ENCODE measurements at places on chromosomes 3 and 15.

GRCh38 chr3:152277198-152277597 is 8.5 kb downstream of the MBNL1 start:
- DNase-seq: no peak

DNA sequence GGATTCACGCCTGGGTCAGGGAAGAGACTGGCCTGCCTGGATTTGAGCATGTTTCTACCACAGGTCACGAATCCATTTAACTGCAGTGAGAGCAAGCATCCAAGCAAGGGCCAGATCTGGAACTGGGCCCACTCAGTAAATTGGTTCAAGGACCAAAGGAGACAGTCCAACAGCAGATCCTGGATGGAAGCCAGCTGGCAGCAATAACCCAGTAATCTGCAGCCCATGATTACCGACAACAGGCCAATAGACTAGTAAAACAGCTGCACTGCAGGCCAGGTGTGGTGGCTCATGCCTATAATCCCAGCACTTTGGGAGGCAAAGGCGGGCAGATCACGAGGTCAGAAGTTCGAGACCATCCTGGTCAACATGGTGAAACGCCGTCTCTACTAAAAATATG is 11.8 kb downstream of the SAMD7 start:
- no peak for DNase-seq

DNA sequence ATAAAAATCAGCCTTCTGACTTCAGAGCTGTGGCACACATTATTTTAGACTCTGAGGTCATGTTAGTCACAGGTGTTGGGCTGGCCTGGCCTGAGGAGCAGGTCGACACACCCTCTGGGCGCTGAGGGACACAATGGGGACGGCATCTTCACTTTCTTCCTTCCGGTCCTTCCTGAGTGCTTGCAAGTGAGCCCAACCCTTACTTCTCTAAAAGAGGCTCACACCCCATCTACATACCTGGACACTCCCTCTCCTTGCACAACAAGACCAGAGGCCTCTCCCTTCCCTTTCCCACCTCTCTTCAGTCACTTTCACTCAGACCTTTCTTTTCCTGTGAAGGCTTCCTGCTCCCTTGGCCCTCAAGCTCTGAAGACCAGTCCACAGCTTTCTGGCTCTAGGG is 85.4 kb downstream of the XXYLT1 start:
- no peak for DNase-seq

DNA sequence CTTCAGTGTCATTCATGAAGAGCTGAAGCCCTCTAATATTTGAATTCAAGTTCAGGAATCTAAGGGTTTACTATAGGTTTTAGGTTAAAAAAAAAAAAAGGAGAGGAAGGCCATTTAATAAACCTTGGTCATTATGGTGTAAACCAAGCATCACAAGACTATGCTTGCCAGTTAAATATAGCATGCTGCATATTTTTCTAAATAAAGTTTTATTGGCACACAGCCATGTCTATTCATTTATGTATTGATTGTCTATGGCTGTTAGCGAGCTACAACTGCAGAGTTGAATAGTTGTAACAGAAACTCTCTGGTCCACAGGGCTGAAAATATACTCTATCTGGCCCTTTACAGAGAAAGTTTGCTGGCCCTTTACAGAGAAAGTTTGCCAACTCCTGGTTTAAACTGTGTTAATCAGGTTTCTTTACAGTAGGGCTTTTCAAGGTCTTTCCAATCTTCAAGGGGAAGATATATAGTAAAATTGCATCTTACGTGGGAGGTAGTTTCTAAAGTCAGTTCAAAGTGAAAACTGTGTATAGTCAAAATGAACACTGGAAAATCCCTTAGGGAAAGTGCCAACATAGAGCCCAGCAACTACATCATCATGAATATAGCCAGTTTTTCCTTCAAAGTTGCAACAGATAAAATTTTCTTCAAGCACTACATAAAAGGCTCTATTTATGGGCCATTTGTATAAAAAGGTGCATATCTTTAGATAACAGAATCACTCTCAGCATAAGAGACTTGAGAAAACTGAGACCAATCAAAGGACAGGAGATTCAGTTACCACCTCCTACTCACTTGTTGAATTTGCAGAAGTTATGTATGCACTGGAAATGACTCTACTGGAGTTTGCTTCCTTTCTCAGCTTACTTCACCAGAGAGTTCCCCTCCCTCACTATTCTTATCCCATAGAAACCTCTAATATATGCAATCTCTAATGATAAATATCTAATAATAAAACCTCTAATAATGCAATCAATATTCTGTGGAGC is 49.7 kb upstream of the FRMD4B start:
- no peak for DNase-seq

DNA sequence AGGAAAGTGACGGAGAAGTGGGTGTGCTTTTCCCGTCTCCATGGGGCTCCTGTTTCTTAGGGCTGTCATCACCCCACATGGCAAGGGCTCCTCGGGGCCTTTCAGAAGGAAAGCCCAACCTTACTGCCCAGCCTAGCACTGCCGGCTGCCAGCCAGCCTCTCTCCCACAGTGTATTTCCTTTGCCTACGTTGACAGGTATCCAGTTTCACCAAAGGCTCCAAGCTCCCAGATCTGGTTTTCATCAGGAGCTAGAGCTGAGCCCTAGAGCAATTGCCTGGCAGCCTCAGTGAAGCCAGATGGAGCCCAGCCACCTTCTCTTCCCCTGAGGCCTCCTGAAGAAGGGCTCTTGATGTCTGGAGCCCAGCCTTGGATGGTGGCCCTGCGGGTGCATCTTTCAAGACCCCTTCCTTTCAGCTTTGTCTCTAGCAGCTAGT is 20.2 kb downstream of the CRABP1 start:
- DNase-seq: no peak

DNA sequence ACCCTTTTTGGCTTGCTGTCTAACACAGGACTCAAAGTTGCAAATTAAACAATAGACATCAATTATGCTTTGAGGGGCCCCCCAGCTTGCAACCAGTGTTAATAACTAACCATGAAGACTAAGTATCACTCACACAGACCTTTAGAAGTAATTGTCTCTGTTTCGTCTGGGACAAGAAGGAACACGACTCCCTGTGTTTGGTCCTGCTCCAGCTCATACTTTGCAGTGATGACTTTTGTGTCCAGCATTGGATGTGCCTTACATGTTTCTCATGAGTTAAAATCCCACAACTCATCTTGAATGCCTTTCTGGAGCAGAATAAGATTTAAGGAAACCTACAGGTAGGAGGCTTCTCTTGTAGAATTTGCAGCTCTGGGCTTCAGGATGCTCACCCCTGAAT is 53.1 kb downstream of the GMNC start:
- no peak for DNase-seq

DNA sequence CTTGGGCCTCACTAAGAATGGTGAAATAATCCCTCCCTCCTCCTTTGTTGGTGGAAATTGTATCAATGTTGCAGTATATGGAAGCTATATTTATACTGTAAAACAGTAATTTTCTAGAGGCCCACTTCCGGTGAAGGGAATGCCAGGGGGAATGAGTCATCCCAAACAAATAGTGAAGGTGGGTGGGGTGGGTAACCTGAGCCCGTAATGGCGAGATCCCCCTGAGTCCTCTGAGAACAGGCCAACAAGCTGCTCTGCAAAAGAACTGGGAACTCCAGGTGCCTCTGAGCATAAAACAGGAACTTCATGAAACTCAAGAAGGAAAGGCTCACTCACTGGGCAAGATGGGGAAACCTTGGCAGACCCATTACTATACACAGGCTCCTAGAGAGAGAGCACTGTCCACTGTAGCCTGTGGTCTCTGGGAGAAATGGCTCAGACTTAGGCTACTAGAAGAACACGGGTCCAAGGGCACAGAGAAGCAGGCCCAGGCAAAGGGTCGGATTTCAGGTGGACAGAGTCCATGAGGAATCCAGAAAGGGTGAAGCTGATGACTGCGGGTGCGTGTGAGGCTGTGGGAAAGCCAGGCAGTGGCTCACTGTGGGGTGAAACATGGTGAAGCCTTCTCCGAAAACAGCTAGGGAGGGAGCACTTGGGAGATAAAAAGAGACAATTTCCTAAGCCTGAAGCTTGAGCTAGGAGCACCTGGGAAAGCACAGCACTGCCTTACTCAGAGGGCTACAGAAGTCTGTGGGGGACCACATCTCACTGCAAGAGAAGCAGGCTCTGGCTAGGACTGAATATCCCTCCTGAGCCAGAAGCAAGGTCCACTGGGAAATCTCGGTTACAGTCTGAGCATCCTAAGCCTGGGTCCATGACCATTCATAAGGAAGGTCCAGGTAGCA is 19.8 kb downstream of the LARP6 start:
- DNase-seq: no peak

DNA sequence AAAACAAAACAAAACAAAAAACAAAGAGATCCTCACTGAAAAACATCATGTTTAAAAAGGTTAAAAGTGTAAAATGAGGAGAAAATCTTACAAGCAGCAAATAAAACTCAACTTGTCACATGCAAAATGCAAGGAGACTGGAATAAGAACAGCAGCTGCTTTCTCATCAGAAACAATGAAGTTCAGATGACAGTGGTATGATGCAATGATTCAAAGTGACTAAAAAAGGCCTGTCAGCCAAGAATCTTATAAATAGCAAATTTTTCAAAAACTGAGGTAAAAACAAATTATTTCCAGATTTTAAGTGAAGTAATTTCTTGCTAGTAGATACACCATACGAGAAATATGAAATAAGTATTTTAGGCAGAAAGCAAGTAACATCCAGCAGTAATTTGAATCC is 68.6 kb upstream of the EPHA3 start:
- no peak for DNase-seq

- no peak for DNase-seq
Observed at GRCh38 chr3:18483226-18483625, 58.1 kb upstream of the SATB1 start.

- no peak for DNase-seq
Observed at GRCh38 chr3:70990185-70990584, 593.3 kb downstream of the FOXP1 start.

DNA sequence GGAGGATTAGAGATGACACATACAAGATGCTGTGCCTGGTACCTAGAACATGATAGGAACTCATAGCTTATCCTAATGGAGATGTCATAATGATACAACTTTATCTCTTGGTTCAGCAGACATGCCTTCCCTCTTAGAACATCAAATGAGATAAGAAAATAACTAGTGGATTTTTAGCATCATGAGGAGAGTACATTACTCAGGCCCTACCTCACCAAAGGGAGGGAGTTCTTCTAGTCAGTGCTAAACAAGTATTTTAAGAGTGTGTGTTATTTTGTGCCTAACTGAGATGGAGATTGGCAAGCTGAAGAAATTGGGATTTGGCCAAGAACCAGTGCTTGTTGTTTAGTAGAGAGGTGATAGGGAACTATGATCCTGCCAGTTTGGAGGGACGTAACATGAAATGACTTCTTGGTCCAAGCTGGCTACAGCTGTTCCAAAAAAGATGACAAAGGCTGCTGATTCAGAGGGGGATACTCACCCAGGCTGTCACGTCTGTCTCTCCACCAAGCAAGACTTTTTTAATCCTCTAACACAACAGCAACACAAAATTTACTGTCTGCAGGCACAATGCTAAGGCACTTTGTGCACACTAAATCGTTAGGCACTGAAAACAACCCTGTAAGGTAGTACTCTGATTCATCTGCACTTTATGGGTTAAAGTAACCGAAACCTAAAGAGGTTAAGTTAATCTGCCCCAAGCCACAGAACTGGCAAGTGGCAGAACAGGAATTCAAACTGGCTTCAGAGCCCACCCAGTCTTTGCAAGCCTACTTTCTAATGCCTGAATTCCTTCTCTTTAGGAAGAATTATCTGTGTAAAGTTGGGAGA is 126.5 kb downstream of the CMSS1 start:
- no peak for DNase-seq

- no peak for DNase-seq
Observed at GRCh38 chr15:71054286-71054952, 60.9 kb upstream of the THSD4 start.

DNA sequence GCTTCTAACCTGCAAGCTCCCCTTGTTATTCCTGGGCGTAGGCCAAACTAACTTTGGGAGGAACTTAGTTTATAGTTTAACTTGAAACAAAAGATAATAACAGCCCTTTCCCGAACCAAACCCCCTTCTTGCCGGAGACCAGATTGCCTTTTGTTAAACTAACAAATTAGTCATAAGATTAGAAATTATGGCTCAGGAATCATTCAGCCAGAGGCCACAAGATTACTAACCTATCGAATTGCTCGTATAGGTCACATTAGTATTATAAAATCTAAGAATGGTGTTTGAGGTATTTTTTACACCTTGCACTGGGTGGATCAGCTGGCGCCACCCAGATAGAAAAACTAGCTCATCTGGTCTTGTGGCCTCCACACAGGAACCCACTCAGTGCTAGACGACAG is 65.3 kb upstream of the RAP2B start:
- DNase-seq: no peak

DNA sequence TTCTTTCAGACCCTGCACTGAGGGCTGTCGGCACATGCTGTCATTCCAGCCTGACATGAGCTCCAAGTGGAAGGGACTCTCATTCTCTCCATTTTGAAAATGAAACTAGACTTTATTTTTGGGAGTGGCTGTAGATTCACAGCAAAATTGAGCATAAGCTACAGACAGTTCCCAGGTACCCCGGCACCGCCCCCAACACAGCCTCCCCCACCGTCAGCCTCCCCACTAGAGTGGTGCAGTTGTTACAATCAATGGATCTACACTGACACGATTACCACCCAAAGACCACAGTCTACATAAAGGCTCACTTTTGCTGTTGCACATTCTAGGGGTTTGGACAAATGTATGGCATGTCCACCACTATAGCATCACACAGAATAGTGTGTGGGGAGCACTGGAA is 29.5 kb upstream of the FGD5 start:
- DNase-seq: no peak

DNA sequence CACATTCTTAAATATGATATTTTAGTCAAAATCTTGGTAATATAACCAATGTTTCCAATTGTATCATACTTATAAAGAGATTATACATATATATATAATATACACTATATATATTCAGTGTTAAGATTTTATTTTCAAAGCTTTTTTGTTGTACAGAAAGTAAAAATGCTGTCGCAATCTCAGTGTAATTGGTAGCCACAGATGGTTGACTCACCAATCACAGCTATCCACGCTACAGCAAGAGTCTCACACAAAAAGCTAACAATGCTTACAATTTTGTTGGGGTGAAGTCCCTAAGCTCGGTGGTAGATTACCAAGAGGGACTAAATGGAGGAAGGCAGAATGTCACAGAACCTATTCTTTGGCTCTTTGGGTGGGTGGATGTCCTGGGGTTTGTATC is 16.9 kb upstream of the CFAP161 start:
- DNase-seq: no peak

GRCh38 chr3:190617185-190617584 is 103.3 kb downstream of the IL1RAP start:
- DNase-seq: no peak

DNA sequence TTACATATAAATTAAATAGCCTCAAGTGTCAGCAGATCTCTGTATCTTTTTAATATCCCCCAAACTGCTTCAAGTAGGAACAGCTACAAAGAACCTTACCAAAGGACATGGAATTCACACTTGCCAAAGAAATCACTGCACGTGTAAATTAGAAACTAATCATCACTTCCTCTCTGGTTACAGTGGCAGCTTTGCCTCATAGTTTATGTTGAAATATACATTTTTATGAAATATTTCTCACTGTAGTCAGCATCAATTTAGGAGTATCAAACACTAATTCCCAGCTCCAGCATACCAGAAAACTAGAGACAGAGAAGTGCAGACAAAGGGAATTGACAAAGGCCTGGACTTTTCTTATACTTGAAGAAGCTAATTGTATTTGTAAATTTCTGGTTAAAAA is 260.9 kb downstream of the TIGIT start:
- no peak for DNase-seq

All from dorsolateral prefrontal cortex (tissue), 122 donors.